ENCODE measurements at places on chromosomes 2 and 18.

DNA sequence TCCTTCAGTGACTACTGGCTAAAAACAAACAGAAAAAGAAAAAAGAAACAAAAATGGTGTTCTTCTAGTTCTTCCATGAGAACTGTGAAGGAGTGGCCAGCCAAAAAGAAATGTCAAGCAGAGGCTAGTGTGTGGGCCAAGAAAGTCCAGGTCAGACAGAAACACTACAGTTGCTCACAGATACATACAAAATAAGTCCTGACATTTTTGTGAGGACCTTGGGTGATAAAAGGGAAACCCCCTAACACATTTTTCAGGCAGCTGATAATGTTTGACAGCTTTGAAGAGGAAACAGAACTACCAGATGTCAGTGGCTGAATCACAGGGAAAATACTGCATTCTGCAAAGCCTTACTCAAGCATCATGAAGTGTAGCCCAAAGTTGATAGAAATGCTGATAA, 28.1 kb downstream of the ARHGAP25 start:
- DNase-seq, result no peak

GRCh38 chr18:12686100-12686499, 16.4 kb downstream of the CEP76 start:
- DNase-seq, result no peak

DNA sequence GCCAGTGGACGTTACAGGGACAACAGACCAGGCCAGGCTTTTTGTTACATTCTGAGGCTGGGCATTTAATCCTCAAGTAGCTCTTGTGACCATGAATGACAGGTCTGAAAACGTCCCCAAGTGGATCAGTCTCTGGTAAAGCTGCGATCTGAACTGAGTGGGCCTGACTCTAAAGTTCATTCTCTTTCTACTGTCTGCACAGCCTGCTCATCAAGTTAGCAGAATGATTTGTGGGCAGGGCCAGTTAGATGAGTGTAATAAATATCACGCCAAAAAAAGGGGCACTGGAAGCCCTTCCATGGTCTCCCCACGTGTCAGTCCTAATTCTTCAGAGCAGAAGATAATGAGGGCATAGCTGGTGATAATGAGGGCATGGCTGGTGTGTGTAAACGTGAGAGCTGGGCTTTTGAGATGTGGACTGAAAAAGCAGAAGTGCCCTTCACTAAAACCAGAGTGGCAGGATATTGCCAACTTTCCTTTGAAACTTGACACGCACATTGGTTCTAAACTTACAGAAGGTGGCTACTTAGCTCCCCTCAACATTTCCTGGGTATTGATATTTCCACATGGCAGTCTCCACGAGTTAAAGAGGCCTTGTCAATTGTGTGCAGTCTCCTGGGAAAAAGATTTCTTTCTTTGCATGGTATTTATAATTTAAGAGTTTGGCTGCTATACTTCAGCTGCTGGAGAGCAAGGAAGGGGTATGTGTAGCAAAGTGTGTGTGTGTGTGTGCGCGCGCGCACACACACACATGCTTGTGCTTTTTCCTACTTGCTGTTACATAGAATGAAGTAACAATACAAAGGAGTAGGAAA, 72.7 kb upstream of the LYPD6B start:
- no peak for DNase-seq

DNA sequence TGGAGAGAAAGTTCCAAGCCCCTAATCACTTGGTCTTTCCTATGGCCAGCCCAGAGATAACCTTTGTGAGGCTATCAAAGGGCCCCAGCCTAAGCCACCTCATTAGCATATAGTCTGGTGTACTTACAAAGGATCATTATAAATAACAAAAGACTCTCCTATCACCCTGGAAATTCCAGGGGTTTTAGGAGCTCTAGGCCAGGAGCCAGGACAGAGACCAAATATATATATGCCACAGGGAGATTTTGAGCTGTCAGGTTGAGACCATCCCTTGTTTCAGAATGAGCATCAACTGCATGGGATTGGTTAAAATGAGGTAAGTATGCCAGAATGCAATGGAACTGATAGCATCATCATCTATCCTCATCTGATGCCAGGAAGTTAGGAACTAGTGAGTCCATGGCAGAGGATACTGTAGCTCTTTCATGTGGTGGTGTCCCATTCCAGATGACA, 32.1 kb upstream of the CHRNA1 start:
- no peak for DNase-seq

- DNase-seq, result no peak
These were observed 61.6 kb downstream of the BMP10 start for GRCh38 chr2:68809324-68810240.

GRCh38 chr18:10322004-10322403, 132.4 kb upstream of the APCDD1 start:
- no peak for DNase-seq

DNA sequence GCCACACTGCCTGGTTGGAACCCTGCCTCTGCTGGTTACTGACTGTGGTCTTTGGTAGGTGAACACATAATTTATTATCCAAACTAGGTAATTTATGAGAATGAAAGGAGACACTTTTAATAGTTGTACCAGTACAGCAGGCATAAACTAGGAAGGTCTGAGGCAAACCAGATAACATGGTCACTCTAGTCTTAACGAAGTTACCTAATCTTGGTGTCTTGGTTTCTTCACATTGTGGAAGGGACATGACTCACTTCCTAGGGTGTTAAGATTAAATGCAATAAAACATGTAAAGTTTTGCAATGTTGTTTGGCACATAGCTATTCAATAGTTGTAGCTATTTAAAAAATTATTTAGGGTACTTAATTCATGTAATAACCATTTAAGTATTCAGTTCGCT, 23.3 kb downstream of the SPTBN1 start:
- peak; percentile 84 for DNase-seq

DNA sequence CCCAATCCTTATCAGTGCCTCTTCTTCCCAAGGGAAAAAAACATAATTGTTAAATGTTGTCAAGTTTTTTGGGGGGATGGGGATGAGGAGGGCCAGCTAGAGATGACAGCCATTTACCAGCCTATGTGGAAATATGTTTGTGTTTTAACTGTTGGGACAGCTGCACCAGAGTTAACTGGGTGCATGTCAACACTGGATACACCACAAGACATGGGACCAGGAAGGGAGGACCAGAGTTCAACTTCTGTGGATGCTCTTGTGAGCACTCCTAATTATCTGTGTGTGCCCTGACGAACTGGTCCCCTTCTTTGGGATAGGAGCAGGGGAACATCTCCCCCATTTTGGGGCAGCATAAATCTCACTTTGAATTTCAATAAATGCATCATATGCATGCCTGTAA, 66.1 kb upstream of the FZD5 start:
- DNase-seq, result no peak

- peak; percentile 91 for DNase-seq
These were observed at the start of gene HS6ST1 for GRCh38 chr2:128318776-128319464. HS6ST1 (minus strand) TSS chr2:128318868; CDS start chr2:128318563, 305 bp downstream.

- DNase-seq, result no peak
These were observed 202.4 kb upstream of the ZSWIM2 start for GRCh38 chr2:187051350-187051749.

GRCh38 chr2:121695171-121695451, 41.6 kb downstream of the NIFK start:
- peak; percentile 18 for DNase-seq

GRCh38 chr2:144369416-144369815, 150.5 kb downstream of the ZEB2 start:
- DNase-seq, result no peak

DNA sequence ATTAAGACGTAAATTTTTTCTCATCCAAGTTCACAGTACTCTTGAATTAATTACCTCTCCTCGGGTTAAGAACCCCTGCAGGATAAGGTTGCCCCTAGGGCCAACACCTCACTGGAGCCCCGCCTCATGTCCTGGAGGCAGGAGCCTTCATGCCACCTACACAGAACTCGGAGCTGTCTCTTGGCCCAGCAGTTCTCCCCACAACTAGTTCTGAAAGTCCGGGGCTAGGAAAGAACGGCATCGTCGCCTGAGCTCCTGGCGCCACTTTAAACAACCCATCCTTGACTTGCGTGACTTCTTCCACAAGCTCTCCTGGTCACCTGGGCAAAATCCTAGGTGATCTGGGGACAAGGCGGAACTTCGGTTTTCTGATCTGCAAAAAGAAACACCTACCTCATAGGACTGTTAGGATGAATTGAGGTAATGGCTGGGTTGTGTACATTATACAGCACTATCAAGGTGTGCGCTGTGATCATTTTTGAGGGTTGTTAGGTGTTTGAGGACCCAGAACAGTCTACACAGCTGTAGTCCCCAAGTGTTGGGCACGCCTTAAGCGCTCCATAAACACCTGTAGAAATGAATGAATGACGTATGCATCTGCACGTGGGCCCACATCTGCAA, 641 bp upstream of the ITGA6 start:
- no peak for DNase-seq

DNA sequence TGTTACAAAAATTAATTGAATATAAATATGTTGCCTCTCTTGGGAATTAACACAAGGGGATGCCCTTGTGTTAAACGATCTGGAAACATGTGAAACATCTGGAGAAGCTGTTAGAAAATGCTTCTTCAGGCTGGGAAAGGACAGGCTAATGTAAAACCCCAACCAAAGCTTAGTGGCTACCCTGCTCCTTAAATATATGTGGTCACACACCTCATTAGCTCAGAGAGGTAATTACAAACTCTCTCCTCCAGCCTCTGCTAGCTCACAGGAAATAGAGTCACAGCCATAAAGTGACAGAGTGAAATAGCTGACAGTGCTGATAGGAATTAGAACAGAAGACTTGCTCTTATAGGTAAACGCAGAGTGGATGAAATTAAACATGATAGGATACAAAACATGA, 155.9 kb downstream of the RAB3GAP1 start:
- DNase-seq, result no peak

DNA sequence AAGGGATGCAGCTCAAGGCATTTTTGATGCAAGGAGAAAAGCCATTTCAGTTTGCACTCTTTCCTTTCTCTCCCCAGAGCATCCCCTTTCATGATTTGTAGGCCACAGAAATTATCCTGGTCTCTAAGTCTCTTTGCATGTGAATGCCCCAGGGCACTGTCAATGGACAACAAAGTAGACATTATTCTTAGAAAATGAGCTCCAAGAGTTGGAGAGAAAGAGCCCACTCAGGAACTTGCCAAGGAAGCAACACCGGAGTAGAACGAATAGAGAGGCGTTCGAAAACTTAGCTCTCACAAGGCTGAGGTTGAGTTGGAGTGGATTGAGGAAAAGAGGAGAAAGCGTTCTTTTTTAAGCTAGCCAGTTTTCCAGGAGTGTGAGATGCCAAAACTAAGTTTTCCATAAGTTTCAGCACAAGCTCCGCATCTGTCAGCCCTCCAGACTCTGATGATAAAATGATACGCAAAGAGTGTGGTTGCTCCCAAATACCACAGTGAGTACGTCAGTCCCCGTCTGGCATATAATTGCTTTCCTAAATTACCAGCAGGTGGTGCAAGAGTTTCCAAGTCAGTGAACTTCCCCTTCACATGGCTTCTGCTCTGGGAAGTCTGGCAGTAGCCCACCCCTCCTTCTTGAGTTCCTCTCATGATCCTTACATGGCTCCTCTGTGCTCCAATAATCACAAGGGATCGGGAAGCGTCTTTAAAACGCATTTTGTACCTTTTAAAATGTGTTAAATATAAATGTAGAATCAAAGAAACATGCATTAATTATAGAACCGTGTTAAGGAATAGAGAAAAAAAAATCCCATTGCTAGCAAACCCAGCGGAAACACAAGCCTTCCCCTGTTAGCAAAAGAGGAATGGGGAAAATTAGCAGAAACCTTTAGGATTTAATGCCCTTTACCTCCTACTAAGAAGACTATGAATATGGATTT, 1060.6 kb upstream of the FANCL start:
- DNase-seq, result peak; percentile 68

GRCh38 chr2:65397122-65397521, 35.3 kb downstream of the SPRED2 start:
- no peak for DNase-seq

DNA sequence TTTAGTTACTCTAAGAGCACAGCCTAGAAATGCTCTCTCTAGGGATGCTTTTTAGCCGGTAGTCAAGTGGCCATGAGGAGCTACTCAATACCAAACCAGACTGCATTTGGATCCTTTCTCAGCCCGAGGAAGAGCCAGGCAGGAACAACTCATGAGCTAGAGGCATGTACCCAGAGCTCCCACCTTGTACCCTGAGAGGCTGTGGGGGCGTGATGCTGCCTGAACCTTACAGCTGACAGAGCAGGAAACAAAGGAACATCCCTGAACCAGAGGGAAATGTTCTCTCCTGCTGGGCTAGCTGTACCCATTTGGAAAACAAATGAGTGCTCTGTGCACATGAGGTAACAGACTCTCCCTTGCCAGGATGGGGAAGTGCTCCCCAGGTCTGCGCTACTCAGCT, 131.6 kb downstream of the OSR1 start:
- no peak for DNase-seq

DNA sequence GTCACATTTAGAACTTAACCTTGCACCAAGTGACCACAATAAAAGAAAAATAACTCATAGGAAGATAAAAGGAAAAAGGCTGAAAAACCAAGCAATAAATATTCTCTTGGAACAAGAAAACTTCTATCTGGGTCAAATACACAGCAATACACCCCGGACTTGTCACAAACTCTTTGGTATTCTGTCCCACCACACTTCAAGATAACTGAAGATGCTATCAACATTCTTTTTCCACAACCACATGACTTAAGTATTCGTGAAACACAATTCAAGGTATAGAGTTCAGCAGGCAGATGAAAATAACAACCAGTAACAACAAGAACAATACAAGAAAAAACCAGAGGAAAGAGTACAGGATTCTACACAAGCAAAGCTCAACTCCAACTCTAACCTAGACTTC, 18.0 kb downstream of the MBD2 start:
- DNase-seq, result no peak

DNA sequence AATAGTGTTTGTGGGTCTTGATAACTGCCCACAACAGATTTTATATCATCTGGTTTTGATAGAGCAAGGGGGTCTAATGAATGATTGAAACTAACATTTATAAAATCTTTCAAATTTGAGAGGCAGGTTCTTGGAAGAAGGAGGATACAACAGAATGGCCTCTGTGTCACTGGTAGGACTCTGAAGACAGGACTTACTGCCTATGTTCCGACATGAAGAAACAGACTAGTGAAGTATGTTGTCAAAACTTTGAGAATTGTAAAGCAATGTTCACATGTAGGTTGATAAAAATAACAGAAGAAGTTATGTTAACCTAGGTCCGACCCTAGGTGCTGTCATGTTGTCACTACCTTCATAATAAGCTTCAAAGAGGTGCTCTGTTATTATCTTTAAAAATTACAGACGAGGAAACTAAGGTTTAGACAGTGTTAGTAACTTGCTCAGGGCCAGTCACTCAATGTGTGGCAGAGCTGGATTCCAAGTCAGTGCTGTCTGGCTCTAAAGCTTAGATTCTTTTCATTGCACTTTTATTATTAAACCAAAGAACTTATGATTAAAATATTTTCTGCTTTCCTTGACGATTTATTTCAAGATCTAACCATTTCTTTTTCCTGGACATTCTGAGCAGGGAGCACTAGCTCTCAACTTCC, 146.2 kb downstream of the RPIA start:
- DNase-seq, result no peak

DNA sequence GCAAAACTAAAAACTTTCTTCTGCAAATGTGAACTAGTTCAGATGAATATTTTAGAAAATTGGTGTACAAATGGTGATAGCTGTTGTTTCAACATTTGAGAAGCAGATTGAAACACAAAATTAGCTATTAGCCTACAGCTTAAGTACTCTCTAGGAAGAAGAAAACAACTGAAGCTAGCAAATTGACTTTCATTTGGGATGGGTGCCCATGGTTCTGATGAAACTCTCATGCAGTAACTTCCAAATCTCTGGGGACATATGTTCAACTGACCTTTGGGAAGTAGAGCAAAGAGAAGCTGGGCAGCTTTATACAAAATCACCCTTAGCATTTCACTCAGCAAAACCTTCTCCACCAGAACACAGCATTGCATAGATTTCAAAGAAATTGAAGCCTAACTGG, 119.0 kb downstream of the GALNT13 start:
- DNase-seq, result no peak

- DNase-seq, result no peak
These were observed 143.4 kb downstream of the EML6 start for GRCh38 chr2:54866868-54867267.
